ENCODE measurements at places on chromosomes 5 and 9. TPM values are rescaled to one million over a fixed set of nuclear protein-coding genes. Genes with fewer than 3 reads are reported as not detected.

ZDHHC11B gene
- total RNA-seq = not detected

C9orf43 gene
- 0.43 TPM for total RNA-seq

IGFBPL1 gene
- total RNA-seq = 2.8 TPM

RBM27 gene
- total RNA-seq = 13.7 TPM

OR1Q1 gene
- not detected for total RNA-seq

DNA sequence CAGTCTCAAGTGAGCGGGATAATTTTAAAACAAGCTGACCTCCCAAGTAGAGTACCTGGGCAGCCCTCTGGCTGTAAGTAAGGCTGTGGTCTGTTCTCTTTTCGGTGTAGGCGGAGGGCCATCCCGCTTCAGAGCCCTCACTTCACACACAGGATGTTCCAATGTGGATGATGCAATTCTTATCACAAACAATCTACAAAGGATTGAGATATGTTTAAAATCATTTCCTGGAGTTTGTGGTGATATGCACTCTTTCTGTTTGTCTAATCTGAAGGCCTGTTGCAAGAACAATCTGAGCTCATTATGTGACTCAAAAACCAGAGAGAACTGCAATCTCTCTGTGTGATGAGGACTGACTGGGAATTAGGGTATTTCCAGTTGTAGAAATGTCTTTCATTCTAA lies 42.5 kb downstream of the ITGA2 start:
- no peaks in the 10 kb centered on the region for H3K36me3 ChIP-seq
- no peak overlapping the region for H3K4me3 ChIP-seq
- no peak for DNase-seq
- H3K27ac ChIP-seq = no peak overlapping the region
- H3K27me3 ChIP-seq = no peaks in the 10 kb centered on the region

GRCh38 chr9:134622896-134623257 lies 18.7 kb upstream of the COL5A1 start:
- H3K27me3 ChIP-seq = no peaks in the 10 kb centered on the region
- no peak overlapping the region for H3K4me3 ChIP-seq
- no peaks in the 10 kb centered on the region for H3K36me3 ChIP-seq
- no peak for DNase-seq

GRCh38 chr5:34008802-34009201 lies 952 bp upstream of the AMACR start:
- H3K36me3 ChIP-seq = peaks cover 13% of the 10 kb centered on the region
- peaks cover 39% of the 10 kb centered on the region for H3K4me1 ChIP-seq
- no peak for DNase-seq
- H3K27me3 ChIP-seq = no peaks in the 10 kb centered on the region

GRCh38 chr5:57783693-57784092 lies 301.1 kb upstream of the ACTBL2 start:
- no peaks in the 10 kb centered on the region for H3K36me3 ChIP-seq
- no peaks in the 10 kb centered on the region for H3K27me3 ChIP-seq
- peak overlapping the region; percentile 16 for H3K4me3 ChIP-seq
- DNase-seq = no peak
